ENCODE measurements at places on chromosomes 12 and 14. TPM values are rescaled to one million over a fixed set of nuclear protein-coding genes. Genes with fewer than 3 reads are reported as not detected.

Gene SERPINA10
- total RNA-seq: not detected

Gene NUMB
- 21.8 TPM for total RNA-seq

Gene CLEC9A
- total RNA-seq: 0.07 TPM

Gene CPSF6
- 18.3 TPM for total RNA-seq

Gene CS
- total RNA-seq: 120 TPM

Gene RBM25
- 19.5 TPM for total RNA-seq

Gene RND1
- not detected for total RNA-seq

Gene ASCL1
- total RNA-seq: not detected

Gene RDH12
- 0.20 TPM for total RNA-seq

Gene RFX4
- not detected for total RNA-seq

Gene SERPINA6
- 0.05 TPM for total RNA-seq

Gene GLT8D2
- 6.0 TPM for total RNA-seq

Gene PDE6H
- not detected for total RNA-seq

Gene IL26
- not detected for total RNA-seq

Gene OR6C75
- not detected for total RNA-seq

Gene NGDN
- 37.3 TPM for total RNA-seq

Gene SPTSSA
- total RNA-seq: 28.6 TPM

Gene FAM186B
- total RNA-seq: not detected

Gene CCDC88C
- total RNA-seq: 1.6 TPM

Gene WNT1
- not detected for total RNA-seq

Gene NXPH4
- 3.1 TPM for total RNA-seq

Gene TCTN2
- 22.9 TPM for total RNA-seq

Gene RNASE1
- total RNA-seq: 1.6 TPM

Gene MIP
- total RNA-seq: 0.15 TPM

All from M059J (cell line).